Central memory CD4-positive, alpha-beta T cell (primary cell): ENCODE measurements at places on chromosomes 2 and 18.

DNA sequence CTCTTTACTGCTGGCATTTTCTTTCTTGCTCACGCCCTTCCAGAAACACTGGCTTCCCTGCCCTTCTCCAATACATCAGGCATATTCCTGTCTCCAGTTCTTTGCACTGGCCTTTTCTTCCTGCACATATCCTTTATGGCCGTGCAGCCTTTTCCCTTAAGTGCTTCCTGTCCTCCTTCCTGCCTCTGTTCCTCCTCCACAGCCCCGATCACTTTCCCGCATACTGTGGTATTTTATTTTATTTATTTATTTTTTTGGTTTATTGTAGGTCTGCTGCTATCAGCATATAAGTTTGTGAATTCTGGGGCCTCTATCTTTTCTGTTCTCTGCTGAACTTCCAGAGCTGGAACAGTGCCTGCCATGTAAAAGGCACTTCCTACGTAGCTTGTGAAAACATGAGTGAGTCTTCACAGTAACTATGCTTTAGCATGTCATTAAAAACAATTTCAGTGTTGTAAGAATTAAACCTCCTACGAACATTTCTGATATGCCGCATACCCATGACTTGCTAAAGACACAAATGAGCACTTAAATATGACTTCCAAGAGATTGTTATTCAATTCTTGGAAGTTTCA lies 289.1 kb downstream of the TRIB2 start:
- no peak for DNase-seq

GRCh38 chr18:11976315-11977152 lies 4.8 kb upstream of the IMPA2 start:
- no peak for DNase-seq

DNA sequence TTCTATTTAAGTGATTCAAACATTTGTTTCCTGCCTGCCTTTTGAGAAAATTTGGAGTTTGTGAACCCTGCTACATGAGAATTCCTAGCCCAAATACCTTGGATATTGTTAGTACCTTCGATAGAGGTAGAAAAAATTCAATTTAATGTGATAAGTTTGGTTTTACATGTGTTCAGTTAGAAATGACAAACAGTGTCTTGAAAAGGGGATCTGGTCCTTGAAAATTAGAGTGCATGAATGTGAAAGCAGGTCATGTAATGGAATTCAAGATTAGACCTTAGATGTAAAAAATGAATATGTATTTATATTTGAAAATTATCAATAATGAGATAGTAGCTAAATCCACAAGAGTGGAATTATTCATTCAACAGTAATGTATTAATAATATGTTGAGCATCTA lies 70.5 kb downstream of the PIK3C3 start:
- no peak for DNase-seq

- DNase-seq = no peak
Observed at GRCh38 chr2:88450925-88451810, 1.3 kb downstream of the FOXI3 start.

DNA sequence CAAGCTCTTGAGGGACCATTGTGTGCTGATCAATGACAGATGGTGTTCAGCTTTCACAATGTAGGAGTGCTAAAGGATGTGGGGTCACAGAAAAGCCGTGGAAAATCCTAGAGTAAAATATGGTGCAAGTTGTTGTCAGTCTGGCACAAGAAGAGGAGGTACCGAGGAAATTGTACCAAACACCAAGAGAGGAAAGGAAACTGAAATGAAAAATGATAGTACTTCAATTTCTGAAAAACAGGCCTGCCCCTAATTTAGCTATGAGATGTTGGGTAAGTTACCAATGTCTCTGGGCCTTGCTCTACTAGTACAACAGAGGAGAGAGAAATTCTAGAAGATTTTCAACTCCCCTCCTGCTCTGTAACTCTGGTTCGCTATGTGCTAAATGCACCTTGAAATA lies 78.8 kb upstream of the PELI1 start:
- no peak for DNase-seq

DNA sequence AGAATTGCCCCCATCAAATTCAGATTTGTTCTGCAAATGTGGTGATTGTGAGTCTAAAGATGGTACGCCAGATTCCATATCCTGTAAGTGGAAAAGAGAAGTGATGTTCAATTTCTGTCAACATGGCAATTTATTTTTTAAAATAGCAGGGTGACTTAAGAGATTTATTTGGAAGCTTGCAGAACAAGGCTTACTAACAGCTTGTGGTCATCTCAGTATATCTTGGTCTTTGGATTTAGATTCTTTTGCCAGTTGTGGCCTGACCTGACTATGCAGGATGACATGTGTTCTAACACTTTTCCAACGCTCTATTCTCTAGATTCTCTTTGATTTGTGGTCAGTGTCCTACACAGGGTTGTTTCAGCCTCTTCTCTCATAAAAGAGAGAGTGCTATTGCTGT lies 74.4 kb downstream of the MAP3K20 start:
- DNase-seq = no peak

DNA sequence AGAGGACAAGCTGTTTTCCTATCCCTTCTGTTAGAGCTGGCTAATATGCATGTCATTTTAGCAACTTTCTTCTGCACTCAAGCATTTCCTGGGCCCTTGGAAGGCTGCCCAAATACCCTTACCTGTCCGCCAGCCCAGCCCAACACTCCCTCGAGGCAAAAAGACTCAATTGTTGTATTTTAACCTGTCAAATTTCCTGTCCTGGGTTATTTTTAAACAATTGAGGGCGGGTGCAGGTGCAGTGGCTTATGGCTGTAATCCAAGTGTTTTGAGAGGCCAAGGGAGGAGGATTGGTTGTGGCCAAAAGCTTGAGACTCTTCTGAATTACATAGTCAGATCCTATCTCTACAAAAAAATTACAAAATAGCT lies 125.0 kb upstream of the ARHGAP28 start:
- no peak for DNase-seq

DNA sequence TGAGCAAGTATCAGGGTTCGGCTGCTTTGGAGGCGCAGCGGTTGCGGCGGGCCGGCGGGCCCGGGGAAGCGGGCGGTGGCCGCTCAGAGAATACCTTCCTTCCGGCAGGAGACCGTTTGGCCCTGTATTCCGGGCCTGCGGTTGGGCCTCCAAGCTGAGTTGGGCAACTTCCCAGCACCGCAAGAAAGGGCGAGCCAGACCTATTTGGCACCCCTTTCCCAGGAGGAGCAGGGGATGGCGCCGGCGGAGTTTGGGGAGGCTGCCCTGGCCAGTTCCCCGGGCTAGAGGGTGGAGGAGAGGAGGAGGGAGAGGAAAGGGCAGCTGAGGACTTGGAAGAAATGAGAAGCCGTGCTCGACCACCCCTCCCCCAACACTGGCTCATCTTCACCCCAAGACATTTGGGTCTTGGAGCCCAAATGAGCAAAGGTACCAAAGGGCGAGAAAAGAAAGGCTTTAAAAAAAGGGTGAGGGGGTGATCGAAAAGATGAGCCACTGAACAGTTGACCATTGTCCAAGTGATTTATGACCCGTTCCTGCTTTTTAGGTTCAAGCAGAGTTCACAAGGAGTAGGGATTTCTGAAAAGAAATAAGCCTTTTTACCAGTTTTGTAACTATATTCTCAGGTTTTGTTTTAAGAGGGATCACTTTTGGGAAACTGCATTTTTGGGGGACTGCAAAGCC lies 8.4 kb downstream of the HOXD3 start:
- DNase-seq = no peak

GRCh38 chr2:112140899-112141625 lies 2.9 kb downstream of the FBLN7 start:
- DNase-seq = no peak

- DNase-seq = no peak
Observed at GRCh38 chr18:37787452-37787851, 221.9 kb upstream of the CELF4 start.

DNA sequence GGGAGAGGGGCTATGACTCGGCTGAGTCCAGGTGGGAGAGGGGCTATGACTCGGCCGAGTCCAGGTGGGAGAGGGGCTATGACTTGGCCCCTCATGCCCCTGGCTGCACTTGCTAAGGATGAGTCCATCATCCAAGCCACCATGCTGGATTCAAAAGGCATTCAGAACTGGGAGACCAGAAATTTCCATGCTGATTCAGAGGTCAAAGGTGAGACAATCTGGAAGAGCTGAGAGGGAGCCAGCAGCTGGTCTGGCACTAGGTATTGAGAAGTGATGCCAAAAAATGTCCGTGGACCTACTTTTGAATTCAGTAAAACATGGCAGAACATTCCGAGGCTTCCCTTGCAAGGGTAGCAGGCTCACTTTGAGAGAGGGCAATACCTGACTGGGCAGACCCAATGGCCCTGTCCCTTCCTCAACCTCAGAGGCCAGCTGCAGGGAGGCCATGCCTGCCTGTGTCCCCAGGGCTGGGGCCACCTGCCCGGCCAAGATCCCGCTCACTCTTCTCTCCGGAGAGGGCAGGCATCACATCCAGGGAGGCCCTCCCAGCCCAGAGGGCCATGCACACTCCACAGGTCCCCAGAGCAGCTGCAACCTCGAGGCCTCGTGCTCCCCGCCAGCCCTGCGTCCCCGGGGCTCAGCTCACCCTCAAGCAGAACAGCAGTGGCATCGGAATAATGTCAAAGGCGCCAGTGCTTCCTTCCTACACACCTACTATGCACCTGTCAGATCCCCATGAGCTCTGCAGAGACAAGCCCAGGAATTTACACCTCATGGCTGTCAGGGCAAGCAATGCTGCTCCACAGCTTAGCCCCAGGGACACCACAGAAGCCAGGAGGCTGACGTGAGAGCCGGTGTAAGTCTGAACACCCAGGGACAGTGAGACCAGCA lies 80.2 kb upstream of the GPC1 start:
- no peak for DNase-seq

DNA sequence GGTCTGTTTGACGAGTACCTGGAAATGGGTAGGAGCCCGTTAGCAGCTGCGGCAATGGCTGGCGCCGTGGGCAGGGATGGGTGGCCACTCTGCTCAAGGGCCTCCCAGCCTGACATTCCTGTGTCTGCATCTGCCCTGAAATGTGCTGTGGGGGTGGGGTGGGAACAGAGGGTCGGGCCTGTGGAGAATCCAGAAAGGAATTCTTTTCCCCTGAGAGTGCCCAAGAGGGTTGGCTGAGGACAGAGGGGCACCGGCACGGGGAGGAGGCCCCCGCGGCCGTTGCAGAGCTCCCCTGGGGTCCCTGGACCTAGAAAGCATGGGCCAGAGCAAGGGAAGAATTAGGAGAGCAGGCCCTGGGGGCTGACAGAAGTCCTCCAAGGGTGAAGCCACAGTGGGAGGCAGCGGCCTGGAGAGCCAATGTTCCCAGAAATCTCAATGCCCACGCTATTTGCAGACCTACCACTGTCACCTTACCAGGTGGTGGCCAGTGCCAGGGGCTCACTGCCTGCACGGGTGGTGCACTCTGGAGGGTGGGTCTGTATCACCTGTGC lies 27.8 kb downstream of the ANO7 start:
- DNase-seq = no peak

DNA sequence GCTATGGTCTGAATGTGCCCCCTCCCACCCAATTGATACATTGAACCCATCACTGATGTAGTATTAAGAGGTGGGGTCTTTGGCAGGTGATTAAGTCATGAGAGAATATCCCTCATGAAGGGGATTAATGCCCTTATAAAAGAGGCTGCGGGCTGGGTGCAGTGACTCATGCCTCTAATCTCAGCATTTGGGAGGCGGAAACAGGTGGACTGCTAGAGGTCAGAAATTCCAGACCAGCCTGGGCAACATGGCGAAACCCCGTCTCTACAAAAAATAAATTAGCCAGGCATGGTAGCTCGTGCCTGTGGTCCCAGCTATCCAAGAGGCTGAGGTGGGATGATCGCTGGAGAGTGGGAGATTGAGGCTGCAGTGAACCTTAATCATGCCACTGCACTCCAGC lies 14.3 kb downstream of the POLR2D start:
- no peak for DNase-seq

DNA sequence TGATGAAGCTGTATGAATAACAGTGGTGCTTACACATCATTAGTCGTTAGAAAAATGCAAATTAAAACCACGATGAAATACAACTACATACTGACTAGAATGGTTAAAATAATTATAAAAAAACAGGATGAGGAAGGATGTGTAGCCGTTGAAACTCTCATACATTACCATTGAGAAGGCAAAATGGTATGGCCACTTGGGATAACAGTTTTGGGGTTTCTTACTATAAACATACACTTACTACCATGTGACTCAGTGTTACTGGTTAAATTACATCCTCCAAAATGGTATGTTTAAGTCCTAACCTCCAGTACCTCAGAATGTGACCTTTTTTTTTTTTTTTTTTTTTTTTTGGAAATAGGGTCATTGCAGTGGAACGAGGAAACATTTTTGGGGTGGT lies 58.4 kb downstream of the UBE2E3 start:
- no peak for DNase-seq

DNA sequence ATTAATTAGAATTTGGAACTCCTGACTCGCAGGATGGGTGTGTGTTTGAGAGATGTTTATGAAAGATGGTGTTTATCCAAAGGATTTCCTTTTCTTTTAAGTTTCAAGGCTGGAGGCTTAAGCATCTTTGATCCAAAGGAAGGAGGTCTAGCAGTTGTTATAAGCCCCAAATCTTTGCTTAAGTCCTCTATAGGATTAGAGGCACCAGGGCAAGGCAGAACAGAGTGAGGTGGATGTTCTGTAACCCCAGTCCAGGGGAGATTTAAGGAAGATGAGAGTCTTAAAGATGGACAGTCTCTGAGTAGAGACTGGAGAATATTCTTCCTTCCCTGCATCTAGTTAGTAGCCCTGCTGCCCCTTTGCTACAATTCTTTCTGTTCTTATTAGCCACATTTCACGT lies 17.5 kb downstream of the LBH start:
- DNase-seq = no peak

DNA sequence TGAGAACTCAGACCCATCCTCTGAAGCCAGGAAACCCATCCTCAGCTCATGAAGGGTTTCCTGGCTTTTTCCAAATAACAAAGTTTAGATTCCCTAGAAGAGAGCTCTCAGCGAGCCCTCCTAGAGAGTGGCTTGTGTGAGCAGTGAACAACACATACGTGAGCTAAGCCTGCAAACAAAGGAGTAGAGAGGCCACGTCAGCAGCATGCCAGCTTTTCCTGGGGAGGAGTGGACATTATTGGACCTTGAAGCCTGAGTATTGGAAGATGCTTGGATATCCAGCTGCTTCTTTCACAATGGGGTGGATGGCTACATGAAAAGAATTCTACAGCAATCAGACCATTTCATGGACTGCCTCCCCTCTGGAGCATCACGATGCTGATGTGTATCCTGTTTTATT lies 21.1 kb downstream of the KIF5C start:
- no peak for DNase-seq

- DNase-seq = no peak
Observed at GRCh38 chr2:41853427-41854191, 194.2 kb upstream of the PKDCC start.

- DNase-seq = no peak
Observed at GRCh38 chr2:115084446-115084845, 642.0 kb downstream of the DPP10 start.

DNA sequence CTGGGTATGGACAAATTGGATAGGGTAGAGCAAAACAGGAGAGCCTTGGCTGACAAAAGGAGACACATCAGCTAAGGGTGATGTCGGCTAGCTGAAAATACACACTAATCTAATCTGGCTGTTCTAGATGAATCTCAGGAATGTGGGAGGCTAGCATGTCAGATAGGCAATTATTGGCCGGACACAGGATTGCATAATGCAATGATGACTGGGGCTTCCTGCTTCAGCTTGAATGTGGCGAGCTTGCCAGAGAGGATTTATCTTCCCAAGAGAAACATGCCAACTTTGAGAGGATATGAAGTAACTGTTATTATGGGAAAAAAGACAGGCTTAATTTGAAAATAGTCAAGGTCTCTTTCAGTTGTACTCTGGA lies 102.4 kb downstream of the TRIB2 start:
- no peak for DNase-seq

GRCh38 chr2:80971-81736 lies 34.8 kb upstream of the FAM110C start:
- no peak for DNase-seq

GRCh38 chr2:237968048-237968862 lies 1.4 kb downstream of the UBE2F start:
- peak; percentile 45 for DNase-seq
